Prostate gland (tissue), 2 donors: ENCODE measurements at places on chromosomes 13 and 19.
A peak's percentile ranks its signal among the peaks of the same experiment; 100 is the strongest.

GRCh38 chr19:30225676-30226463 is 146.3 kb upstream of the ZNF536 start:
- DNase-seq: no peak

DNA sequence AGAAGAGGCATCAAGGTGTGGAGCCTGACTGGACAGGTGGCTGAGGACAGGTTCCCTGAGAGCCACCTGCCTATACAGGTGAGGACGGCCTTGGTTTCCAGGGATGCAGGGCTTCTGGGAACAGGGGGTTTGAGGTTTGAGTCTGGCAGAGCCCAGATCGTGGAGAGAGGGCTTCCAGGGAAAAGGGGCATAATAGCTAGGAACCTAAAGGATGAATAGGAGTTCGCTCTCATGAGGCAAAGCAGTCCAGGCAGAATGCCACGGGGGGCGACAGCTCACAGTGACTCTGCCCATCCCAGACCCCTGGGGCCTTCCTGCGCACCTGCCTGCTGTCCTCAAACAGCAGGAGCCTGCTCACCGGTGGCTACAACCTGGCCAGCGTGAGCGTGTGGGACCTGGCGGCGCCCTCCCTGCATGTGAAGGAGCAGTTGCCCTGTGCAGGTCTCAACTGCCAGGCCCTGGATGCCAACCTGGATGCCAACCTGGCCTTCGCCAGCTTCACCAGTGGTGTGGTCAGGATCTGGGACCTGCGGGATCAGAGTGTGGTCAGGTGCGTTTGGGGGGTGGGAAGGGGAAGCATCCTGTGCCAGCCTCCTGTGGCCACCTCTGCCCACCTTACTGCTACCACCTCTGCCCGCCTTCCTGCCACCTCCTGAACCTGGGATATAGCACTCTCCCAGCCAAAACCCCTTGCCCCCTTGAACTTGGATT is 12.0 kb downstream of the TLE6 start:
- no peak for DNase-seq

DNA sequence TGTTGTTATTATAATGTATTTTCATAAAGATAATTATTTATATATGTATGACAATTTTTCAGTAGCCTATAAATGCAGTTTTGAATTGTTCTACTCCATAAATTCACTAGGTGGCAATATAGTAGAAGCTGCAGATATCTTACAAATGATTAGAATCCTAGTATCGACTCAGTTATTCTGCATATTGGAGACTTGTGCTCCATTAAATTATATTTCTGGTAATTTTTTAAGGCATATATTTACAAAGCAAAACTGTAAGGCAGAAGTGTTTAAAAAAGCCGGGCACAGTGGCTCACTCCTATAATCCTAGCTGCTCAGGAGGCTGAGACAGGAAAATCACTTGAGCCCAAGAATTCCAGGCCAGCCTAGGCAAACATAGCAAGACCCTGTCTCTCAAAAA is 58.7 kb downstream of the DPY19L3 start:
- DNase-seq: no peak

- DNase-seq: no peak
Observed at GRCh38 chr13:29593605-29594297, 1.7 kb downstream of the SLC7A1 start.

- no peak for DNase-seq
Observed at GRCh38 chr19:55559684-55560083, 14.3 kb upstream of the SBK3 start.

- DNase-seq: no peak
Observed at GRCh38 chr19:42165146-42165545, 32.9 kb upstream of the POU2F2 start.

- no peak for DNase-seq
Observed at GRCh38 chr19:49212016-49212701, 54.6 kb downstream of the TRPM4 start.

GRCh38 chr13:93259527-93260080 is 33.0 kb downstream of the GPC6 start:
- no peak for DNase-seq

DNA sequence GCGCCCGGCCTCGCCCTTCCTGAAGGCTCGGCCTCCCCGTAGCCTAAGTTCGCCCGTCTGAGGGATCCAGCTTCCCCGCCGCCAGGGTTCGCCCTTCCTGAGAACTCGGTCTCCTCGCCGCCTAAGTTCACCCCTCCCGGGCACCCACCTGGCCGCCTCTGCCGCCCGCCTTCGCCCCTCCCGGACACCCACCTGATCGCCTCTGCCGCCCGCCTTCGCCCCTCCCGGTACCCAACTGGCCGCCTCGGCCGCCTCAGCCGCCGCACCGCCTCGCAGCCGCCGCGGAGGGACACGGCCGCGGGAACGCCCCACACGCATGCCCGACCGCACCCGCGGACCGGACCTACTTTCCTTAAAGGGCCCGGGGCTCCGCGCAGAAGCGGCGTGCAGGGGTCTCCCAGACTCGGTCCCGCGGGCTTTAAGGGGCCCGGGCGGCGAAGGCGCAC is at the start of gene MOB3A:
Gene MOB3A, minus strand, starts transcription at position 293 of the 446 bp plus-strand sequence. CDS start 17,766 bp downstream, outside the sequence.
- DNase-seq: peak; percentile 81

- no peak for DNase-seq
Observed at GRCh38 chr13:86974995-86975328, 696.2 kb upstream of the SLITRK5 start.

DNA sequence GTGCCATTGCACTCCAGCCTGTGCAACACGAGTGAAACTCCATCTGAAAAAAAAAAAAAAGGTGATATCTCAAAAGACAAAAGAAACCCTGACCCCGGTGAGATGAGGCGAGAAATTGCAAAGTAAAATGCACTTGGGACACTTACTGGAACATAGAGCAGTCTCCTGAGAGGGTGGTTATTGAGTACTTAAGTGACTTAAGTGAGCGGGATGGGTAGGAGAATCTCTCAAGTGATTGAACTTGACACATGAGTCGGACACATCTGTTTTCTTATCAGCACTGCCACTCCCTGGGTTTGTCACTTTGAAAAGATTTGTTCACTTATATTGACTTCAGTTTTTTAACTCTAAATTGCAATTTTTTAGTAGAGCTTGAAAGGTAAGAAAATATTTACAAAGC is 2.8 kb downstream of the ZNF429 start:
- DNase-seq: no peak

- DNase-seq: no peak
Observed at GRCh38 chr19:34259367-34260095, 5.2 kb downstream of the GARRE1 start.

GRCh38 chr13:98214008-98214643 is 37.1 kb upstream of the RNF113B start:
- no peak for DNase-seq

DNA sequence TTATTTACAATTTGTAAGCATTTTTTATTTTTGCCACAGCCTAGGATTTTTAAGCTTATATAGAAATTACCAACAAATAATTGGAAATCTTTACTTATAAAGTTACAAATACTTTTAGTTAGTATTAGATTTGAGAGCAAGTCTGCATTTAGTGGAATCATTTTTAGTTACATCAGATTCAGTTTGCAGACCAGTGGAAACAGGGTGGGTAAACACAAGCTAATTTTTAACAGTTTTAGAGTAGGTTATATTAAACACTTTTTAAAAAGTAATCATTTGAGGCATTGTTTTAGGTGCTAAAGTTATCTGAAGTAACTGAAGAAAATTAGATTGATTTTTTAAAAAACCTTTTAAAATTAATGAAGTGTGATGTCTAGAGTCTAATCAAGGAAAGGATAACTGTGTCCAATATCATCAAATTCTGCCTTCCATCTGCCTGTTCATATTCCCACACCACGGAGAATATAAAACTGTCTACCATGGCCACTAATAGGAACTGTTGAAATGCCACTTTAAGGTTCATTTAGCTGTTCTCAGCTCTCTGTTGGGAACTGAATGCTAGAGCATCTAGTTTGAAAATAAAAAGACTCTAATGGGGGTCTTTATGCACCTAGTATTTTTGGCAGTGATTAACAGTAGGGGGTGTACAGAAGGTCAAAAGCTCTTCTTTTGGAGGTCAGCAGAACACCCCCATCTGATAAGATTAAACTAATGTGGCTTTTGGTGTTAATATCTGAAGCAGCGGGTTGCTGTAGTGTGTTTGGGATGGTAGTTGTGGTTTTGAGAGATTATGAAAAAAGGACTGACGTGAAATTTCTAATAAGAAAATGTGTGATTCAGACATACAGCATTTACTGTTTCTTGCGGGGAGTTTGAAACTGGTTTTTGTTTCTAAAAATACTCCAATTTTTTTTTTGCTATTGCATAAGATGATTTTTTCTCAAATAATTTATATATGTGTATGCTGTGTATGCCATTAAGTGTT is 66.5 kb downstream of the NDFIP2 start:
- DNase-seq: no peak

DNA sequence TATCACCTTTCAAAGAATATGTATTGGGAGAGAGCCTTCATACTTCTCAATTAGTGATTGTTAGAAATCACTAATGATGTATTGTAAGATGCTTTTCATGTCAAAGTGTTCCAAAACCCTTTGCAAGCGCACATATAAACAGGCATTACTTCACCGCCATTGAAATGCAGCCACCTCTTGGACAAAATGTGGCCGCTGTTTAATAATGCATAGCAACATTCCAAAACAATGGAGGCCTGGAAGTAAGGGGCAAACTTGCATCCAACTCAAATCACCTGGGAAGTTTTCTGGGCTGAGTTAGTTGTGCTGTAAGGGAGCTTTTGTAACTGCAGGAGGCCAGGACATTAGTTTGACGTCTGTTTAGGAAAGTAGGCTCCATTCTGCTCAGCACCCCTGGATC is 438.1 kb downstream of the FGF9 start:
- no peak for DNase-seq

GRCh38 chr13:50140581-50141374 is 125.5 kb downstream of the KCNRG start:
- DNase-seq: no peak

GRCh38 chr13:74870865-74871264 is 611.1 kb downstream of the TBC1D4 start:
- no peak for DNase-seq

- no peak for DNase-seq
Observed at GRCh38 chr19:8320564-8321066, 560 bp downstream of the NDUFA7 start.
